Neural progenitor cell (in vitro differentiated cells): ENCODE measurements at places on chromosomes 11 and 22. TPM values are rescaled to one million over a fixed set of nuclear protein-coding genes. Genes with fewer than 3 reads are reported as not detected.
A peak's percentile ranks its signal among the peaks of the same experiment; 100 is the strongest.

The E2F8 gene
- total RNA-seq: 4.9 and 5.7 TPM in 2 replicates

DNA sequence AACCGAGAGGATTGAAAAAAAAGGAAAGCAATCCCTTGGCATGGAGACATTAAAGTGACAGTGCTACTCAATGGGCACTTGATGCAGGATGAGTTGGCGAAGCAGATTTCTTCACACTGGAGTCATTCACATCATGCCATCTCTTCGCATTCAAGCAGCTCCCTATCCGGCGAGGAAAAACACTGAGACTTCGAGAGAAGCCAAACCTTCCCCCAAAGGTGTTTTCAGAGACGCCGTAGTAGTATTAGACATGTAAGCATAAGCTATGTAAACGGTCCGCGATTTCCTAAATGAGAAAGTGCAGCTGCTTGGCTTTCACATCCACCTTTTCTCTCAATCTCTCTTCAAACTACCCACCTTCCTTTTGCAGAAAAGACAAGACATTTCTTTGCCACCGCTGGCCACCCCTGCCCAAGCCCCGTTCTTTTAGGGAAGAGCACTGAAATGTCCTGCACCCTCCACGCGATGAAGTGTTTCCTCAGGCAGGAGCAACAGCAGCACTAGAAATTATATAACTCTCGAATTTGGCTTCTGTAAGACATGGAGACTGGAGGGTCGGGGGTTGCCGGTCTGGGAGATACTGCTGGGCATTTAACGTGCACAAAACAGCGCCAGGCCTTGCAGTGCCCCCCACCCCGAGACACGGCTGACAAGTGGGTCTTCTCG lies at the start of gene DLG2:
TSS of gene DLG2 (minus strand) at position 13 of the 666 bp plus-strand sequence.
- DNase-seq: peak; percentile 32

The MS4A6A gene
- not detected in 2 replicates for total RNA-seq

- peak; percentile 36 for DNase-seq
Observed at GRCh38 chr11:65425105-65425970, 2.7 kb downstream of the NEAT1 start.

- peak; percentile 54 for DNase-seq
Observed at GRCh38 chr11:134503100-134503499, 91.1 kb upstream of the B3GAT1 start.

The RTN4R gene
- 6.3 and 20.9 TPM in 2 replicates for total RNA-seq

GRCh38 chr11:110870816-110871522 lies 158.7 kb upstream of the ARHGAP20 start:
- DNase-seq: no peak

DNA sequence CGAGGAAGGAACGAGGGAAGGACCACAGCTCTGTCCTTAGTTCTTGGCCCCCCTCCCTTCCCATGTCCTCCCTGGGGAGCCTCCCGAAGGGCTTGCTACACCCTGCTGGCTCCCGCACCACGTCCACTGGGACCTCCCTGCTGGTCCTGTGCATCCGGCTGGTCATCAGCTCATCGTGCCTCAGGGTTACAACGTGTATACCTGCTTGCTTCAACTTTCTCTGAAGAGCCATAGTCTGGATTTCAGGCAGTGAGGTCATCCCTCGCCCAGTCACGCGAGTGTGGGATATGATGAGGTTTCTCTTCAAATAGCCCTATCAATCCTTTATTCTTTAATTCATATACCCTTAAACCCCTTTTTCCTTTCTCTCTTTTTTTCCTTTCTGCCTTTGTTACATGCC lies 21.5 kb upstream of the CECR2 start:
- no peak for DNase-seq
